ENCODE measurements at places on chromosomes 3 and 15.

DNA sequence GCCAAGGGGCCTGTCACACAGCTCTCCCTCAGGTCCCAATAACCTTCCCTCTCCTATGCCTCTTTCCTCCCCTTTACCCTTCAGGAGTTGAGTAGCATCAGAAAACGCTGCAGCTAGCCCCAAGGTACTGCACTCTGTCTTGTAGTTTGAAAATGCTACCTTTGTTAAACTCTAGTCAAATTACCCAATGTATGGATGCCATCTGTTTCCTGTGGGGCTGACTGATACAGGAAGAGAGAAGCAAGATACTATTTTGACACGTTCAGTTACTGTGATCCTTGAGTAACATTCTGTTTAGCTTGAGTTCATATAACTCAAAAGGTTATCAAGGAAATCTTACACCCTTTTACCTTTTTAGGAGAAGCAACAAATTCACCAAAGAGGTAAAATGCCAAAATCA lies 493.1 kb downstream of the FHIT start:
- DNase-seq = no peak

GRCh38 chr15:62105266-62105665 lies 38.5 kb downstream of the C2CD4A start:
- no peak for DNase-seq

DNA sequence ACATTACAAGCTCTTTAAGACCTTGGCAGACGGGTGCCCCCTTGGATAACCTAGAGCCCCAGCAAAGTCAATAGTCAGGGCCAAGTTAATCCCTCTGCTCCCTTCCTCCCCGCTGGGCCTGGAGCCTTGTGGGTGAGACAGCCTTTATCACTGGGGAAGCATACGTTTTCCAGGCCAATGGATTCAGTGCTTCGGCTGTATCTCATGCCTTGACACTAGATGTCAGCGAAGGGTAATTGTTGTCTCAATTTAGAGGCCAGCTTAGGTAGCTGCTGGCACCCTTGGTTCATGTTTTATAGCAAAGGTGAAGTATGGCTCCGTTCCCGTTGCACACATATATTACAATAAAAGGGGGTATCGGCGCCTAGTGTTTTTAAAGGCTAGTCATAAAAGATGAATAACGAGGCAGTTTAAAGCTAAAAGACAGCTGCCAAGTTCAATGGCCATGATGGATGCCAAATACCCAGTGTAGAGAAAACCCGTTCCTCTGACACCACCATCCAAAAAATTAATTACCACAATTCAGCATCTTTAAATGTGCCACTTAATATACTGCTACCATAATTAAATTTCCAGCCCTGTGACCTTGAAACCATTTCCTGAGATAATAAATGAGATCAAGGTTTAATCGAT lies 52.3 kb upstream of the BNIP2 start:
- DNase-seq = peak; percentile 43

DNA sequence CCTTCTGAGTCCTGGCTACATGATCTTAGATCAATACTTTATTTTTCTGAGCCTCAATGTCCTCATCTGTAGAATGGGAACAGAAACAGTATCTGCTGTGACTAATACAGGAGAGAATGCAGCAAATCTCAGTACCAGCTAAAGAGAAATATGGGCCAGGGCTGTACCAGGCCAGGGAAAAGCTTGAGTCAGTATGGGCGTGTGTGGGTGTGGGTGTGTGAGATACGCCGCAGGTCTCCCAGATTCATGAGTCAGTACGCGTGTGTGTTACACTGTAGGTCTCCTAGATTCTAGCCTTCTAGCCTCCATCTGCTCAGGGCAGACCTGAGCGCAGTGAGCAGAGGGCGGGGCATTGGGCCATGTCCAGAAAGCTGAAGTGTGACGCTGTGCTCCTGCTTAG lies 15.2 kb downstream of the GNAI2 start:
- DNase-seq = peak; percentile 64

GRCh38 chr3:132804498-132804897 lies 82.3 kb upstream of the NPHP3 start:
- DNase-seq = no peak

- no peak for DNase-seq
These were observed 6.4 kb upstream of the TBC1D2B start for GRCh38 chr15:78083687-78084448.

DNA sequence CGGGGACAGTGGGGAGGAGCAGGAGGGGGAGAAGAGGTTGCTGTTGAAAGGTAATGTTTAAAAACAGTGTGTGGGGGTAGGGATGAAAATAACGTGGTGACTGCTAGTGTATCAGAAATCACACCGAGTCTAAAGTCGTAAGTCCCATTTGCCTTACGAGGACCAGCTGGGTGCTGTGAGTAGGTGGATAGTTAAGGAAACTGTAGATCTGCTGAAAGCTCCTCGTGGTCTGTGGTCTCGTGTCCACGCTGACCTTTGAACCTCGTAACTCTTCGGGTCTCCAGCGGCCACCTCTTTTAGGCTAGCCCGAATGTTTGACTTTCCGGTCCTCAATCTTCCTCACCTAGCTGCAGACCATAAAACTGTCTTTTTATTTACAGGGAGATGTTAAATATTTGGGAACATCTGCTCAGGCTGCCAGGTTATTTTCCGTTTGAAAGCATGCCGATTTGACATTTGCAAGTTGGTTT lies 29.3 kb upstream of the ST3GAL6 start:
- no peak for DNase-seq

- no peak for DNase-seq
These were observed 262.5 kb upstream of the IGF1R start for GRCh38 chr15:98385752-98386381.

DNA sequence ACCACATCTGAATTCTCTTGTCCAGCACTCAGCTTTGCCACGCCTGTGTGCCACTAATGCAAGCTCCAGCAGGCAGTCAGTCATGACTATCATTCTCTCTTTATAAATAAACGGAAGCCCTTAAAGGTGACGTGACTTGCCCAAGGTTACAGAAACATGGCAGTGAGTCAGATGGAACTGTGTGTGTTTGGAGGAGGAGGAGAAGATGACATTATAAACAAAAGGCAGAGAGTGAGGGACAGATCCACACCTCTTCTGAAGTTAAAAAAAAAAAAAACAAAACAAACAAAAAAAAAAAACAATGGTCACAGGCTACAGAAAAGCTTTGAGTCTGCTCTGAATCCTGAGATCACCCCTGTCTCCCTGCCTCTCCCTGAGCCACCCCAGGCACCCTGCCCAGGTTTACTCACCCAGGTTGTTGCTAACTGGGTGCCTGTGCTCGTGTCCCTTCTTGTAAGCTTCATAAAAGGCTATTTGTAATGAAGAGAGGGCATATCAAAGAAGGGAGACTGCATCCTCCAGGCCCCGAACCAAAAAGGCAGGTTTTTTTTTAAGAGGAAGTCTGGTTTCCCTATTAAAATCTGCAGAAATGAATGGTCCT lies 119.7 kb upstream of the PHLDB2 start:
- peak; percentile 38 for DNase-seq

GRCh38 chr3:112682361-112682760 lies 41.4 kb upstream of the CCDC80 start:
- DNase-seq = no peak

DNA sequence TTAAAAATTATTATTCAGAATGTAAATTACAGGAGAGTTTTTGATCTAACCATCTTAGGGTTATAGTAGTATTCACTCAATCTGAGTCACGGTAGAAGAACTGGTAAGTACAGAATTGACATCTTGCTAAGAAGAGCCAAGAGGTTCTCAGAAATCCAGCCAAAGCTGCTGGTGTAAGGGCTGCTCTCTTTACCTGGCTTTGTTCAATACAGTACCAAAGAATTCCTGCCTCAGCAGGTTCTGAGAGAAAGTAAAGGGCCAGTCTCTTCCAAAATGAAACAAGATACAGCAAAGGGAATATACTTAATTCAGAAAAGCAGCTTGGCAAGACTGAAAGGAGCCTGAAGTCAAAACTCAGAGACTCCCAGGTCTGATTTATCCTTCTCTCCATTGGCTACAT lies 193.1 kb downstream of the TNIK start:
- DNase-seq = no peak
